ENCODE measurements at places on chromosomes 13 and 19.

DNA sequence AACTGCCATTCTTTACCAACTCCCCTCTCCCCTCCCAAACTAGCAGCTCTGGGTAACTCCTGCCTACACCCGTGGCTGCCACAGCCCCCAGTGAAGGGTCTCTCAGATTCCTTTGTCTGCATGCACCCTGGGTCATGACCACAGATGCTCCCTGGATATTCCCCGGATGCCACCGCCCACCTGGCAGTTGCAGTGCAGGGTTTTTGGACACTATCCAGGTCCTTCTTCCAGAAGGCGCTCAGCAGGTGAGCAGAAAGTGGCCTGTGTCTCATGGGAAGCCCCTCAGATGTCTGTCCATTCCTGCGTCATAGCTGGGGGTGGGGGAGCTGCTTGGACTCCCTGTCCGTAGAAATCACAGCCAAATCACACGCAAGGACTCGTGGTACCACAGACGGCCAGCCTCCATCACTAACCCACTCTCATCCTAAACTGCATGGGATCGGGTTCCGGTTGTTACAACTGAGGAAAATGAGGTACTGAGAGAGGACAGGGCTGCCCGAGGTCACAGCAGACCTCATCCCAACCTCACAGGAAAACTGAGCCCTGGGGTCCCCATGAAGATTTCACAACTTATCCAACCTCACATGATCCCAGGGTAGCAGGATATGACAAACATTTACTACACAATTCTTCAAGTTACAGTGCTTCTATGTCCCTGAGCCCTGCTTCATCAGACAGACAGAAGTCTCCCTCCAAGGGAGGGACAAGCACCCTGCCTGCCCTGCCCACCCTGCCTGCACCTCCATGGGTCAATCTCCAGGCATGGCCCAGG, 38.6 kb downstream of the ELL start:
- DNase-seq: no peak

DNA sequence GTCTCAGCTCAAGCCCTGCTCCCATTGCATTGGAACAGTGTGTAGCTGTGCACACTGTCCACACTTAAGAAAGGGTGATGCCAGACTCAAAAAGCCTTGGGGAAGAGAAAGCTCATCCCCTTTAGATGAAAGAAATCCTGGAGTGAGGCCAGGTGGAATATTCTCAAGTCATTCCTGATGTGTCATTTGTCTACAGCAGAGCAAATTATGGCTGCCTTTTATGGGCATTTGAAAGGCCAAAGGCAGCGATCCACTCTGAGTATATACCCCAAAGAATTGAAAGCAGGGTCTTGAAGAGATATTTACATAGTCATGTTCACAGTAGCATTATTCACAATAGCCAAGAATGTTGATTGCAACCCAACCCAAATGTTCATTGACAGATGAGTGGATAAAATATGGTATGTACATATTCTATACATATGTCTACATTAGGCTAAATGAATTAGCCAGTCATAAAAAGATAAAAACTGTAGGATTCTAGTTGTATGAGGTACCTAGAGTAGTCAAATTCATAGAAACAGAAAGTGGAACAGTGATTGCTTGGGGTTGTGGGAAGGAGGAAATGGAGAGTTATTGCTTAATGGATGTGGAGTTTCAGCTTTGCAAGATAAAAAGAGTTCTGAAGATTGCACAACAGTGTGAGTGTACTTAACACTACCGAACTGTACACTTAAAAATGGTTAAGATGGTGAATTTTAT, 214.9 kb downstream of the KCNRG start:
- DNase-seq: no peak

DNA sequence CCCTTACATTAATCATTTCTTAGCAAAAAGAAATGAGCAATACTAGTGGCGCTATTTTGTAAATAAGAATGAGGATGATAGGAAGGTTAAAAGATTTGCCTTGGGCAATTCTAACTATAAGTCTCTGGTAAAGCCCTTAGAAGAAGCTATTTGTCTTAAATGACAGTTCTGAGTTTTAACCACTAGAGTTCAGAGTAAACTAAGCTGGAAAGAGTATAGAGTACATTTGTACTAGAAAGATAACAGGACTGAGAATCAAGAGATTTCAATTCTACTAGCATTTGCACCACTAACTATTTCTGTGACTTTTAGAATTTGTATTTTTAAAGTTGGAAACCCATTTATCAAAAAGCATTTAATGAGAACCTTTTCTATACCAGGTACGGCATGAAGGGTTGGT, 750.3 kb downstream of the OLFM4 start:
- no peak for DNase-seq

DNA sequence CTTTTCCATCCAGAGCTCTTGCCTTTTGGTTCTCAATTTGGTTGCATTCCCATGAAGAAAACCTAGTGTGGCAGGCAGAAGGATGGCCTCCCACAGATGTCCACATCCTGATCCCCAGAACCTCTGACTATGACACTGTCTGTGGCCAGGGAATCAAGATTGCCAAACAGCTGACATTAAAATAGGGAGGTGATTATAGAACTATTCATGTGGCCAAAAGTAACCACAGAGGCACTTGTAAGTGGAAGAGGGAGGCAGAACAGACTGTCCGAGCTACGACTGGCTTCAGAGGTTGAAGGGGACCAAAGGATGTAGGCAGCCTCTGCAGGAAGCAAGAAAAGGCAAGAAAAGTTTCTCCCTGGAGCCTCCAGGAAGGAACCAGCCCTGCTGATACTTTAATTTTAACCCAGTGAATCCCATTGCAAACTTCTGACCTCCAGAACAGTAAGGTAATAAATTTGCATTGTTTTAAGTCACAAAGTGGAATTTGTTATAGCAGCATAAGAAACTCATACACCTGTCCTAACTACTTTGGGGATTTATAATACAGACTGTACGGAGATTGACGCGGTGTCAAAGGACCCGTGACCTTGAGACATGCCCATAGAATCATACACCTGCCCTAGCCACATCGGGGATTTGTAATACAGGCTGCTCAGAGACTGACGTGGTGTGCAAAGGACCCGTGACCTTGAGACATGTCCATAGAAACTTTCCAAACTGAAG, 106.5 kb downstream of the ATP11A start:
- DNase-seq: no peak

DNA sequence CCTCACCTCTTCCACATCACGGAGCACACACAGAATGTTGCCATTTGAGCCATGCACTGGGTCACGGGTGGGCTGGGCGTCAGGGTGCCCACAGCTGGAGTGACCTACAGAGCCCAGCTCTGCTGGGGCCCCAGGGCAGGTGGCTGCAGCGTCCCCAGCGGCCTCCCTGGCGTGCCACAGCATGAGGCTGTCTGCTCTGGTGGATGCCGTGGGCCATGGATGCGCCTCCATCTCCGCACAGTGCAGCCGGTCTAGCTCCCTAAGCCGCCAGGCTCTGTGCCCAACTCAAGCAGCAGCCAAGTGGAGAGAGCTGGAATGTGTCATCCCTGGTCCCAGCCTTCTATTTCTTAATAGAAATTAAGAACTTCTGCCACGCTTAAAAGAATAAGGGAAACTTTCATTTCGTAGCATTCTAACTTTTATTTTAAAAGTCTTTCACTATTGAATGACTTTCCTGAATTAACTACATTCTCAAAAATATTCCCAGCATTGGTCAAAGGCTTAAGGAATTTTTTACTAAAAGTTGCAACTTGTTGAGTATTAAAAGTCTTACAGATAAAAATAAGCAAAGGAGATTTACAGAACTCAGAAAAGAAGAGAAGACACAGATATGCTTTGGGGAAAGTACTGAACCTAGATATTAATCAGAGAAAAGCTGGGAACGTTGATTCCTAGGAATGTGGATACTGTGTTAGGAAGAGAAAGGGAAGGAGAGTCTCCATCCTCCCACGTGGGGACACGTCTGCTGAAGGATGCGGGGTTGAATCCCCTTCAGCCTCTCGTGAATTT, 59.3 kb downstream of the ATP11A start:
- no peak for DNase-seq

DNA sequence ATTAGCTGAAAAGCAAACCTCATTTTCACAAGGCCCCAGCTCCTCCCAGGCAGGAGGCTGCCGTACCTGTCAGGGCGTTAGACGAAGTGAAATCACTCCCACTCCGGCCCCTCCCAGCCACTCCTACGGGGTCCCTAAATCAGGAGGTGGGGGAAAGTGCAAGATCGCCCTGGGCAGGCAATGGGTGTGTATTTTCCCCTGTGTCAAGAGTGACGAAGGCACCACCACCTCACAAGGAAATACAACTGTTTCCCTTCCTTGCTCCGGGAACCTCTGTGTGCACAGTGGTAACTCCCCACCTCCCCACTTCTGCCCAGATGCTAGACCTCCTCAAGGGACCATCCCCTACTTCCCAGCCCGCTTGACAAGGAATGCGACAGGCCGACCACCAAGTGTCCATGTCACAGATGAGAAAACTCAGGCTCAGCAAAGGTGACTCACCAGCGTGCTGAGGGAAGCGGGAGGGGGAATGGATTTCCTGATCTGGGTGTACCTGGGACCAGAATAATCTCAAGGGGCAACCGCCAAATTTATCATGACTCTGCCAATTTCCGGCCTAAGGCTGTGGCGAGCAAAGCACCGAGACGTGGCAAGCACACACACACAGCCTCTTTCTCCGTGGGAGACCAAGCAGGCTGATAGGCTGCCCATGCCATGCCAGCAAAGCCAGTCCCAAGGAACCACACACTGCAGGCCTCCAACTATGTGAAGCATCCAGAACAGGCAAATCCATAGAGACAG, 7.3 kb downstream of the PPP6R1 start:
- no peak for DNase-seq

GRCh38 chr19:12841094-12841493, 2.8 kb downstream of the MAST1 start:
- DNase-seq: no peak

- DNase-seq: no peak
These were observed 12.8 kb downstream of the ANKRD27 start for GRCh38 chr19:32662186-32662585.

DNA sequence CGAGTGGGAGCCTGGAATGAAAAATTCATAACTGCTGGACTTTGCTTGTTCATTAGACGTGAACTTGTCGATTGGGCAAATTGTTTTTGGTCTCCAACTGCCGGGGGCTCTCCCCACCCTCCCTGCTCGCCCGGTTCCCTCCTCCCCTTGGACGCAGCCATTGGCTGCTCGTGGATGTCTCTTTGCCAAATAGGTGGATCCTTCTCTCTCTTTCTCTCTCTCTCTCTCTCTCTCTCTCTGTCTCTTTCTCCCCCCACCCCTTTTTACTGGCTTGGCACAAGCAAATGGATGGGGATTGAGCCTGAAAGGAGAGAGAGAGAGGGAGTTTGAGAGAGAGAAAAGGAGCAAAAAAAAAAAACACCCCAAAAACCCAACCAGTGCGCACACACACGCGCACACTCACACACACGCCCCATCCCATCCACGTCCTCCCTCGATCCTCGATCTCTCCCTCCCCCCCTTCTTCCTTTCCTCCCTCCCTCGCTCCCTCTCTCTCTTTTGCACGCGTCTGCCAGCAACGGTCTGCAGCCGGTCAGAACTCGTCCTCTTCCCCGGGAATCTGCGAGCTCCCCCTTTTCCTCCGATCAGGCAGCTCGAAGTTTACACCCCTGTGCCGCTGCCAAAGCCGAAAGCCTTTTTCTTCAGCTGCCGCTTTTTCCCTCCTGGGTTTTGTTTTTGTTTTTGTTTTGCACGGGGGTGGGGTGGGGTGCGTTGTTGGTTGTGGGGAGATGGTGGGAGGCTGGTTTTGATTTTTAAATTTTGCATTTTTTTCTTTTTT, 27.8 kb downstream of the NFIX start:
- DNase-seq: no peak

DNA sequence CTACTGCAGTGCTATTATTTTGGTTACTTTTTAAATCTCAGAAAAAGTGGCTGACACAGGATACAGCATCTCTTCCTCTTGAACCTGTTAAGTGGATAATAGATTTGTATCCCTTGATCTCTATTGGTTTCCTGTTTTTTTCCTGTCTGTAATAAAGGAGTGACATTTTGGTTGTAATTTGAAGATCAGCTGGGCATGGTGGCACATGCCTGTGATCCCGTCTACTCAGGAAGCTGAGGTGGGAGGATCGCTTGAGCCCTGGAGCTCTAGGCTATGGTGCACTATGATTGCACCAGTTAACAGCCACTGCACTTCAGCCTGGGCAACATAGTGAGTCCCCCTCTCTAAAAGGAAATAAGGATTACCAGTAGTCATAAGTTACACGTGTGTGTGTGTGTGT, 46.8 kb downstream of the METTL21C start:
- no peak for DNase-seq

DNA sequence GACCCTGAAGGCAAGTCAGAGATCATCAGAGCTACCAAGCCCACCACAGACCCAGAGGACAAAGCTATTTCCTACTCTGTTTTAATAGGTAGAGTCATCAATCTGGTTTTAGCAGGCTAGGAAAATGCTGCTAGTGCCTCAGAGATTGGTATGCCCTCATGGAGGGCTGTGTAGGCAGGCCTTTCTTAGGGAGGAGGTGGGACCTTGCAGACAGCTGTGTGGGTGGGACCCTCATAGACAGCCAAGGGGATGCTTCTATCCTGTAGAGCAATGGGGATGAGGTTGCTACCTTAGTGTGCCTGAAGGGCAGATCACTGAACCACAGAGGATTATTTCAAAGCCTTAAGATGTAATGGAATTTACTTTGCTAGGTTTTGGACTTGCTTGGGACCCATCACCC, 534.9 kb upstream of the KLF12 start:
- DNase-seq: no peak

DNA sequence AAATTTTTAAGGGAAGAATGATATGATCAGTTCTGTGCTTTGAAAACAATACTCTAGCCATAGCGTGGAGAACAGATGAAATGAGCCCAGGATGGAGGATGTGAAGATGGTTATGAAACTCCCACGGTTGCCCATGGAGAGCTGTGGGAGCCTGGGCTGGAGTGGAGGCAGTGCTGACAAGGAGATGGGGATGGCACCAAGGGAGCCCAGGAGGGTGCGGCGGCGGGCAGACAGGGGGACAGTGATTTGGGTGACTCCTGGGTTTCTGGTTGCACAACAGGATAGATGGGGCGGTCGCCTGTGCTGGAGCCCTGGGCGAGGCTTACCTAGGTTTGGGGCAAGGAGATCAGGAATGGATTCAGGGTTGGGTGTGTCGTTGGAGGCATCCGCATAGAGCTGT, 15.9 kb downstream of the ARHGEF7 start:
- no peak for DNase-seq

DNA sequence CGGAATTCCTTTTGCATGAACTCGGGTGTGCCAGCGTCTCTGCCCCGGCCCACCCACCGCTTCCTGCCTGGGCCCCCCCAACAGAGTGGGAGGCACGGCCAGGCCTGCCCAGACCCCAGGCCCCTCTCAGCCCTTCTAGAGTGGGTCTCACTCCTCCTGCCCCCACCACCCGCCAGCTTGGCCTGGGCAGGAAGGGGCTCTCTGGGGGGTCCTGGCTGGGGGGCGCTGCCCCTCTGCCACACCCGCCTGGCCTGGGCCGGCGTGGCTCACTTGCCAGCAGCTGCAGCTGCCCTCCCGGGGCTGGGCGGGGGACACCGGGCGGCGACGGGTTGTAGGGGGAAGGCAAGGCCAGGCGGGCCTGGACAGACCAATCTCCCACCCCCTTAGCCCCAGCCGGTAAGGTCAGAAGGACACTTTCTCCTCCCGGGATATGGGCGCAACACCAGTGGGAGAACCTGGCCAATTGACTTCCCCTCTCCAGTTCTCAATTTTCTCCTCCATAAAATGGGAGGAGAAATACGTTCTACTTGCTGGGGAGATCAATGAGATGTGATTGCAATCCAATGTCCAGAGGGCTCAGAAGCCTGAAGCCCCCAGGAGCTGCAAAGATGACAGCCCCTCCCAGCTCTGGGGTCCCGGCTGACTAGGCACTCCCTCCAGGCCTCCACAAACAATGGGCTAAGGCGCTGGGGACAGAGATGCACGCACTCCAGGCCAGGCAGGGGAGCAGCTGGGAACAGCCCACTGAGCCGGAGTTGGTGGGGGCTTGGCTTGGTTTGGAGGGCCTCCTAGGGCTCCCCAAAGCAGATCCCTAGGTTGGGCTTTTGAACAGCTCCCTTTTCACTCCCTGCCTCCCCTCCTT, 2.4 kb downstream of the CRLF1 start:
- no peak for DNase-seq

Measured in activated CD4-positive, CD25-positive, alpha-beta regulatory T cell (primary cell).